ENCODE measurements at places on chromosomes 11 and 22.

- DNase-seq, result no peak
Observed at GRCh38 chr11:67117176-67117575, 1.9 kb upstream of the KDM2A start.

DNA sequence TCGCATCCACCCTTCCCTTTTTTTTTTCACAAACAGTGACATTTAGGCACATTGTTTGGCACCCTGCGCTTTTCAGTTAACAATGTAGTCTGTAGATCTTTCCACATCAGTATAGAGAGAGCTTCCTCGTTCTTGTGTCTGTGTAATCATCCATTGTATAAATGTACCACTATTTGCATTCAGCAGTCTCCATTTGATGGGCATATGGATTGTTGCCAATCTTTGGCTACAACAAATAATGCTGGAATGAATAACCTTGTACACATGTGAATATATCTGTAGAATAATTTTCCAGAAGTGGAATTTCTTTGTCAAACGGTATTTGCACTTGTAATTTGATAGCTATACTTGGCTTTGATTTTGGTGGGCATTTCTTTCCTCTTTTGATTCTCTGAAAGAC lies 17.1 kb downstream of the MPEG1 start:
- DNase-seq, result no peak

DNA sequence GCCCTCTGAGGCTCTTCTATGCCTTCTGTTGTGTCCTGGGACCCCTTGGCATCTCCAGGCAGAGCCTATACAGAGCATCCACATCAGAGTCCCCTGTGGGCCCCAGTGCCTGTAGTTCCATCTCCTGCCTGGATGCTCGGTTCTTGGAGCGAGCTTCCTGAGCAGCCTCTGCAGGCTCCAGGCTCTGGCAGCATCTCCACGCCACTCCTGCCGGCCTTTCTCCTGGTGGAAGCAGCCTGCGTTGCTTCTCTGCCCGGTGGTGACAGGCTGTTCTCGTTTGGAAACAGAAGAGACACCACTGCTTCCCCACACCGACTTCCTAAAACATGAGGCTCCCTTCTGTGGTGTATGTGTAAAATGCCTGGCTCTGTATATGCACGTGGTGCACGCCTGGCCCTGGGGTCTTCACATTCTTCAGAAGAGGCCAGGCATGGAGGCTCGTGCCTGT lies 52.8 kb downstream of the BCR start:
- no peak for DNase-seq

- no peak for DNase-seq
Observed at GRCh38 chr11:7964873-7965272, 374 bp downstream of the NLRP10 start.

- DNase-seq, result no peak
Observed at GRCh38 chr11:92257536-92257935, 32.9 kb downstream of the FAT3 start.

- DNase-seq, result no peak
Observed at GRCh38 chr11:2792381-2793250, 92.8 kb upstream of the KCNQ1OT1 start.

DNA sequence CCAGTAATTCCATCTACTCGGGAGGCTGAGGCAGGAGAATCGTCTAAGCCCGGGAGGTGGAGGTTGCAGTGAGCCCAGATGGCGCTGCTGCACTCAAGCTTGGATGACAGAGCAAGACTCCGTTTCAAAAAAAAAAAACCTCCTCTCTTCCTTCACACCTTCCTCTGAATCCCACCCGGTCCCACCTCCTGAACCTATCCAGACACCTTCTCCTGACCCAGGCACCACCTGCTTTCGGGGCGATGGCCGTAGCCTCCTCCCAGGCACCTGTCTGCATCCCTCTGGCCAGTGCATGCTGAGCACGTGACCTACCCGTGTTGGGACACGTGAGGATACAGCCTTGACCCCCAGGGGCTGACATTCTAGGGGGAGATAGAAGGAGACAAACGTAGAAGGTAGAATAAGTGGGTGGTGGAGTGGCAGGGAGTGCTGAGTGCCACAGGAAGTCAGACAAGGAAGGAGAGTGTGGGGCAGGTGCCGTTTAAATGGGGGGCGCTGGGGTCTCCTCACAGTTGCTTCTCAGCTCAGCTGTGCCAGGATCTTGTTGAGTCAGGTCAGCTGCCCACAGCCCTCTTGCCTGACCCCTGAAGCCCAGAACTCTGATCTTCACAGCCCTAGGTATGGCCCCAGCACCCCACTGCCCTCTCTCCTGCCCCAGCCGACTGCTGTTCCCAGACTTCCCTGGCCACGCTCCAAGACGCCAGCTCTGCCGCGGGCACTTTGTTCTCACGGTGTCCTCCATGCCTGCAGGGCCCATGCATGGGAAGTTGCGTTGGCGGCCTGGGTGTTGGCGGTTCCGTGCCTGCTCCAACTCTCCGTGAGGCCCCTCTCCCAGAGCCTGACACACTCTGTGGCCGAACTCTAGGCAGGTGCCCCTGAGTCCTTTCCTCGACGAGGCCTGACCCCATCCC lies 1.2 kb upstream of the MIOX start:
- no peak for DNase-seq

GRCh38 chr22:23522623-23523251 lies 57.4 kb downstream of the IGLL1 start:
- no peak for DNase-seq

DNA sequence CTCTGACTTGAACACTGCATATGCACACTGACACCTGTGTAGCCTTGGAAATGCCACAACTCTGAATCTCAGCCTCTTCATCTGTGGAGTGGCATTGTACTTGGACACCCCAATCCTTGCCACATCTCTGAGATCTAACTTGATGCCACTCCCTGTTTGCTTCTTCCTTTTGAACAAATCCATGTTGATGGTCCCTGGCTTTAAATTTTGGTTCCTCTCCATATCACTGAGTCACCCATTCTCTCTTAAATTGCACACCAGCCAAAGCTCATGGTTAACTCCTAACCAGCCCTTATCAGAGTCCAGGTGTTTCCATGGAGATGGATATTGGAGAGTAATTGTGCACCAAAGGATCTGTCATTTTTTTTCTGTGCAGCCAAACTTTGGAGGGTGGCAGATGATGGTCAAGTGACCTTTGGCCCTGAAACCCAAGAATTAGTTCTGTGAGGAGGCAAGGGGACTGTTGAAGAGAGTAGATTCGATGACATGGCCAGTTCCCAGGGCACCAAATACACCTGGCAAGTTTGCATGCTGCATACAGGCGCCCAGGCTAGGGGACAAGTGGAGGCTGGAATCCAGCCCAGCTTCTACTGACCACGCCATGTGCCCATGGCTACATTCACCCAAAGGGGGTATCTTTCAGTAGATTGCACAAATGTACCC lies 25.1 kb upstream of the PAMR1 start:
- no peak for DNase-seq

- DNase-seq, result no peak
Observed at GRCh38 chr11:66072081-66072480, 2.0 kb downstream of the PACS1 start.

- DNase-seq, result no peak
Observed at GRCh38 chr11:86999859-87000753, 37.6 kb upstream of the TMEM135 start.

DNA sequence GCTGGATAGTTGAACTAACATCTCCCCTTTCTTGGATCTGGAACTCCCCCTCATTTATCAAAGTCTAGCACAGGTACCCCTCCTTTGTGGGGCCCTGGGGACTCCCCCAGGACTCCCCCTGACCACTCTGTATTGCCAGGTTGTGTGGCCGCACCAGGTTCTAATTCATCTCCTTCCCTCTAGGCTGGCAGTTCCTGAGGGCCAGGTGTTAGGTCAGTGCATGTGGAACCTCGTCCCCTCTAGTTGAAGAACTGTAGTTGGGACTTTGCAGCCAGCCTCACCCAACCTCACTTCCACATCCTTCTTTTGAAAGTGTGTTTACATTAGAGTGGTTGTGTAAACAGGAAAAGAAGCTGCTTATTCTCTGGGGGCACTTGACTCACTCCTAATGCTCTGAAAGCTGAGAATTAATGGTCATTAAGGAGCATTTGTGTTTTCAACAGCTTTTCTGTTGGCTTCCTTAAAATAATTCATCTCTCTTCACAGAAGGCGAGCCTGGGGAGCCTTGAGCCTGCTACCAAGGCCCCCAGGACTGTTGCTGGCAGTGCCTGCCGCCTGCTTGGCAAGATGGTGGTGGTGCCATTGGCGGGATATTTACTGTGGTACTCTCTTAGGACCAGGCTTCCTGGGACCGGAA lies 11.8 kb downstream of the UPB1 start:
- no peak for DNase-seq

DNA sequence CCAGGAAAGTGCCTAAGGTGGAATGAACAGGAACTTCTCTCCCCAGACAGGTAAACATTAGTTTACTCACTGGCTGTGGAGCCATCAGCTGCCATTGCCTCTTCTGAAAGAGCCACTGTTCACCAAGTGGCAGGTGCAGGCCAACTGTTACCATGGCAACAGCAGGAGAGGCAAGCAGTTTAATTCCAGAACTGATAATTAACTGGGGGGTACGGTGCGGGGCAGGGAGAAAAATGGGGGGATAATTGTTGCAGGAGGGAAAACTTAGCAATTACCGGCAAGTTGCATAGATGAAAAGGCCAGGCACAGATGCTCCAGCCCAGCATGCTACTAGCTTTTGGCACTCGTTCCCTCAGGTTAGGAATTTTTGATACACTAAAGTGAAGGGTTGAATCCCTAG lies 85.1 kb downstream of the TRIM44 start:
- DNase-seq, result no peak

DNA sequence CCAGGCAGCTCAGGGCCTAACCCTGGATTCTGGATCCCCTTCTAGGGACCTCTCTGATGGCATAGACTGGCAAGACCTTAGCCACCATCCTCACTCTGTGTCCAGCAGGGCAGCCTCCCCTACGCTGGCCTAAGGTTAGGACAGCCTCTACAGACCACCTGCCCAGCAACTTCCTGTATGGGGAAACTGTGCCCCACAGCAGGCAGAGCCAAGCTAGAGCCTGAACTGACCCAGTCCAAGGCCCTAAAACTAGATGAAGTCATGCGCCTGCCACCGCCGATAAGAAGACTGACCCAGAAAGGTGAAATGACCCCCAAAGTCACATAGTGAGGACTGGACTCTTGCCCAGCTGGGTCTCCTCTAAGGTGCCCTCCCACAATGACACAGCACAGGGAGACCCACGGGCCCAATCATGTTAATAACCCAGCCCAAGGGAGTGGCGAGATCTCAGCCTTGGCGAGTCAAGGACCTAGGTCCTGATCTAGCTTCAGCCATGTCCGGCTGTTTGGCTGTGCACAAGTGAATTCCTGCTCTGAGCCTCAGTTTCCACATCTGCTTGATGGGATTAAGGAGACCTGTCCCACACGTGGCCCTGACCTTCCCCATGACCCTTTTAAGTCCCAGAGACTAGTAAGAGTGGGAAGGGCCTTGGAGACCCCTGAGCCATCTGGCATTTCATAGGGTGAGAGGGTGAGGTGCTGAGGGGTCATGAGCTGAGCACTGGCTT lies 17.6 kb downstream of the STARD10 start:
- DNase-seq, result no peak

- DNase-seq, result no peak
Observed at GRCh38 chr11:66011239-66011784, 496 bp upstream of the CST6 start.

GRCh38 chr11:64037027-64037634 lies 1.4 kb downstream of the FLRT1 start:
- DNase-seq, result no peak

DNA sequence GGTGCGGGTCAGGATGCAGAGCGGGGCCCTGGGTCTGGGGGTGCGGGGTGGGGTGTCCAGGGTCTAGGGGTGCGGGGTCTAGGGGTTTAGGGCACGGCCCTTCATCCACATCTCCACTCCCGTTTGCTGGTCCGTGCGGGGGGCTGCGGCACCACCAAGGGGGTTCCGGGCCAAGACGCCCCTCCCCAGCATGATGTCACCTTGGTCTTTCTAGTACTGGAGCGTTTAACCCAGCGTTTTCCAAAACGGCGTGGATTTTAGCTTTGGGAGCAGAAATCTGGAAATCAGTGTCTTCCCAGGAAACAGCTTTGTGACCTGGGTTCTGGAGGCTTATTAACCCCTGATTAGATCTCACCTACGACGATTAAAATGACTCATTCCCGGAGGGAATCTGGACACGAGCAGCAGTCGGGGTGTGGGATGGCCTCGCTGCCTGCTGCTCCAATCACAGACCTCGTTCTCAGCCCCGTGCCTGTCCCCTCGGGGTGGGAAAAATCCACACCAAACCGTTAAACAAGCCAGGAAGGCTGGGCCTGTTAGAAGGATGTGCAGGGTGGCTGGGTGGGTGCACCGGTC lies 759 bp downstream of the AP2A2 start:
- no peak for DNase-seq

GRCh38 chr22:44195189-44195871 lies 14.6 kb downstream of the PARVG start:
- no peak for DNase-seq

GRCh38 chr11:20021212-20021611 lies 139.1 kb downstream of the DBX1 start:
- no peak for DNase-seq

DNA sequence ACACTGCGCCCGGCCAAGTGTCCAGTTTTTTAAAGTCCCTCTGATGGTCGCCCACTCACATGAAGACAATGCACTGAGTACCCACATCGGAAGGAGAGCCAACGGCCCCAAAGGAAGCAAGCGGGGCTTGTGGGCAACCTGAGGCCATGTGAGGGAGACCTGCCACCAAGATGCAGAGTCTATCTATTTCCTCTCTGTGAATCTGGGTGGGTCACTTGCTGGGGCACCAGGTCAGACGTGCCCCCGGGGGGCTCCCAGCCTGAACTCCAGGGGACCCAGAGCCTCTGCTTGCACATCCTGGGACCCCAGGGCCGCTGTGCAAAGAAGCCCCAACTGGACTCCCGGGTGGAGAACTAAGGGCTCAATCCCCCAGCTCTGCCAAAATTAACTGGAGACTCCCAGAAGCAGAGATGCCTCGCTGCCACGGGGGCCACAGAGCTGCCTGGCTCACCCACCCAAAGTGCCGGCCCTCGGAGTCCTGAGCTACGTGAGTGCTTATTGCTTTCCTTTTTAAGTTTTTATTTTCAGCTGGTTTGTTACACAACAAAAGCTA lies 106.4 kb downstream of the BRD1 start:
- DNase-seq, result no peak

GRCh38 chr11:83782329-83782728 lies 496.2 kb upstream of the CCDC90B start:
- no peak for DNase-seq
